ENCODE measurements at places on chromosomes 5 and 9.

GRCh38 chr5:126917918-126918614, 112.3 kb downstream of the MARCHF3 start:
- no peak for DNase-seq

DNA sequence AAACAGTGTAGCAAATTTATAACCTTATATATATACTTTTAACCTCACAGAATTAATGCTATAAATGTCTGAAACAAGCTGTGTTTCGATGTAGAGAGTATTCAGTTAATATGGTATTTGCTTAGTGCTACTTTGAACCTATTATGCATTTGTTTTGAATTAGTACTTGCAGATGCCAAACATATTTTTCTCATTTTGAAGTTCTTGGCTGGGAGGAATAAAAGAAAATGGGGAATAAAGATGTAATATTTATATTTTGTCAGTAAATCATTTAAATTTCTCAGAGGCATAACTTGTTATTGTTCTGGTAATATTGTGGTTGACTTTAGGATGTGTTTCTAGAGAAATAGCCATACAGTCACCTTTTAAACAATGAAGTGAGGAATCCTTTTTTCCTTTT, 175.9 kb upstream of the IZUMO3 start:
- no peak for DNase-seq

DNA sequence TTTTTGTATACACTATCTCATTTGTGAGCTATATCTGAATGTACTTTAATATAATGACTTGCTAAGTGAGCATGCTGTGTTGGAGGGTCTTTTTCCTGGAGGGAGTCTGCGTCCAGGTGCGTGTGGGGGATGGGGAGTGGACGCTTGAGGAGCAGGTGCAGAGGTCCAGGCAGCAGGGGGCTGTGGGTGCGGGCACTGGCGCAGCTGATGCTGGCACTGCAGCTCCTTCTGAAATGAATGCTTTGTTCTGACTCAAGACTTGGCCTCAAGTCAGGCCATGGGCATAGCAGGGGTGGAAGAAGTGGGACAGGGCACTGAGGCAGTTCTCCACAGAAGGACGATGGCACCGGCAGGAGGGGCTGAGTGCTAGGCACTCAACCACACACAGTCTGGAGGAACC, 165.7 kb upstream of the IRX1 start:
- DNase-seq, result no peak

GRCh38 chr9:79868567-79869189, 296.9 kb downstream of the TLE4 start:
- DNase-seq, result no peak

- DNase-seq, result no peak
These were observed 310.6 kb upstream of the MSX2 start for GRCh38 chr5:174413567-174414314.

DNA sequence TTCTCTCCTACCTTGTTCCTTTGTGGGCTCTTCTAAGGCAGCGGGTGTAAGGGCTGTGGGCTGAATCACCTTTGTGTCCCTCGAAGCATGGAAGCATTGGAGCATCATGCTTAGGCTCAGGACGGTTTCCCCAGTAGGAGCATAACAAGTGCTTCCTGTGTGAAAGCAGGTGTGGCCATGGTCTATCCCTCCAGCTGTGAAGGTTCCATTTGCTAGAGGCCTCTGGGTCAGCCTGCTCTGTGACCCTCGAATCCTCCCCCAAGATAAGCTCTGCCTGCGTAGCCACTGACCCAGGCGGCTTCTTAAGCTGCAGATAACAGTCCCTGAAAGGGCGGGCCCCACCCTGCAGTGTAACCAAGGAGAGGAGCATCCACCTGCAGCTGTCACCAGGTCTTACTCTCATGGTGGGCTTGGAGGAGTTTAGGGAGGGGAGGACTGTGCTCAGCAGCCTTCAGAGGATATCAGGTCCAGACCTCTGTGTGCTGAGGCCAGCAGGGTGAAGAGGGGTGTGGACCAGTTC, 8.4 kb upstream of the NDST1 start:
- DNase-seq, result no peak

DNA sequence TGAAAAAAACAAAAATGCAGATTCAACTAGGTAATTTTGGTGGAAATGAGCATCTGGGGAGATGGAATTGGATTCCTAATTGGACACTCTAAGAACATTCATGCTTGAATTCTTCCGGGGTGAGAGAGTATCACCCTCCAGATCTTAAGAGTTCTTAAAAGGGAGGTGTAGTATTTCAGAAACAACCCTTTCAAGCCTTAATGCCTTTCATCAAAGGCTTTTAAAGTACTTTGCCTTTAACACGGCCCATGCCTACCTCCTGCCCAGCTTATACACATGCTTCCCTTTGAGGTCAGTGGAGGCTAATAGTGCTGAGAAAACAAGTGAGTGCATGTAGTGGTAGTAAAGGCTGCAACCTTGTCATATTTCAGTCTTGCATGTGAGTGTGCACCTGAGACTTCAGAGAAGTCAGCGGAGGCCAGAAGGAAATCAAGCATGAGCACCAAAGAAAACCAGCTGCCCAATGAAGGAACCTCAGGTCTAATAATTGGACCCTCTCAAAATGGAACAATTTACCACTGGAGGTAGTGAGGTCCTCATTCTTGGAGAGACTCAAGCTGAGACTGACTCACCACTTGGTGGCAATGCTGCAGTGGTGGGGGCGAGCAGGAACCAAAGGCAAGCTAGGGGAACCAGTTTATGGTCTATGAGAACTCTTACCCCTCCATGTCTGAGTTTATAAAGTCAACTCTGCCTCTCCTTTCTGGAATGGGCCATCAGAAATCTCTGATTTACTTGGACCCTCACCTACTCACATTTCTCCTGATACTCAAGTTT, 98.4 kb upstream of the GDNF start:
- DNase-seq, result no peak

All from CD4-positive, alpha-beta T cell treated with Interleukin-21 for 1 hour (primary cell).